Progenitor cell of endocrine pancreas (in vitro differentiated cells): ENCODE measurements at places on chromosomes 1 and 21.

DNA sequence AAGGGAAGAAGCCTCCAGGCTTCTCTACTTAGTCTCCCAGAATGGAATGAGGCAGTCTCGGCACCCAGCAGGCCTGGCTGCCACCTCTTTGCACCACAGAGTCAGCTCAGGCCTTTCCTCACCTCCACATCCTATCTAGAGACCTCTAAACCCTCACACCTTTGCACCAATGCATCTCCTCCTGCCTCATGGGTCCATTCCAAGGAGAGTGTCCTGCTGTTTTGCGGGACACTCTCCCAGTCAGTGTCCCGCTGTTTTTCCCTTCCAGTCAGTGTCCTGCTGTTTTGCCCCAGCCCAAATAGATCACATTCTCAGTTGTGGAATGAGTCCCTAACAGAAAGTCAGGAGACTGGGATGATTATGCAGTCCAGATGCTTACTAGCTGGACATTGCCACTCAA lies 185.6 kb upstream of the CAMK1G start:
- no peak for DNase-seq

GRCh38 chr1:154208677-154209388 lies 2.7 kb upstream of the CFAP141 start:
- no peak for DNase-seq

- DNase-seq, result no peak
Measured at GRCh38 chr1:214439352-214440119, 111.9 kb downstream of the PTPN14 start.

DNA sequence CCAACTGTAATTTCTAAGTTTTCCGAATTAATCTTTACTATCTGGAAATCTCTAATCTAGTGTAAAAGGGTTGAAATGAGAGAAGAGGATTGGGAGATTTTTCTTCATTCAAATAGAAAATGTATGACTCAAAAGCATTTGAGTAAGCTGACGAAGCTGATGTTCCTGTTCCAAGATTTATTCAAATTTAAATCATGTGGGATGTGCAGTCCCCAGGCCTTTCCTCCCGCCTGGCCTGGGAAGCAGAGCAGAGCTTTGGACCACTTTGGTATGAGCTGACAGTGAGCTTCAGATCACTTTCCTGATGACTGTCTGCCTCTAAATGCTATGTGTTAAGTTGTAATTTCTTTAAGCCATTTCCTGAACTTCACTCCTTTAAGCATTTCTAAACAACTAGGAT lies 192.0 kb downstream of the DHRS3 start:
- no peak for DNase-seq

GRCh38 chr1:161727256-161727924 lies 6.0 kb downstream of the FCRLB start:
- DNase-seq, result no peak

DNA sequence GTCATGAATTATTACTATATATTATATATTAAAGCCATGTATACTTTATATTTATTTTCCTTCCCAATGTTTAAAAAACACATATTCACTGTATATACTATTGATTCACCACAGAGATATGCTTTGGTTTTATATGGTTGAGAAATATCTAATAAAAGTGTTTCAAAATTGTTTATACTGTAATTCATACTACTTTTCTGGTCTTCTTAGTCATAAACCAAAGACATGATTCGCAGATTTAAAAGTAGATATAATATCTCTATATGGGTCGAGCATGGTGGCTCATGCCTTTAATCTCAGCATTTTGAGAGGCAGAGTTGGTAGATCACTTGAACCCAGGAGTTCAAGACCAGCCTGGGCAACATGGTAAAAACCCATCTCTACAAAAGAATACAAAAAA lies 738.4 kb downstream of the USP25 start:
- no peak for DNase-seq

GRCh38 chr1:34639701-34640100 lies 115.1 kb upstream of the GJB5 start:
- no peak for DNase-seq

GRCh38 chr1:221687836-221688487 lies 53.9 kb downstream of the DUSP10 start:
- DNase-seq, result no peak

GRCh38 chr1:85189120-85189519 lies 11.7 kb downstream of the SYDE2 start:
- no peak for DNase-seq

GRCh38 chr1:201430776-201431175 lies 9.2 kb upstream of the TNNI1 start:
- no peak for DNase-seq

DNA sequence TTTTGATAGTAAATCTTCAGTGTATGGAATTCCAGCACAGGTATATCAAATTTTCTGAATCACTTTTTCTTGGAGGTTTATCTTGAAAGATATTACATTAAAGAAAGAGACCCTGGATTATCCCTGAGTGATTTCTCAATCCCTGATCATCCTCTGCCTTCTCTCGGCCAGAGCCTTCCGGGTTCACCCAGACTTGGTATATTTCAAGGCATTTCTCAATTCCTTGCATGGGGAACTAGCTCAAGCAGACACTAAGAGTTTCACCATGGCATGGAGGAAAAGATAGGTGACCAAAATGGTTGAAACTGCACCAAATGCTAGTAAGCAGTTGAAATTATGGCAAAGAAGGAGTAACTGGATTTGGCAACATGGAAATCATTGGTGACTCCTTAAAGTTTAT lies 5.7 kb downstream of the VAMP4 start:
- no peak for DNase-seq
